ENCODE measurements at places on chromosomes 11 and 22.

DNA sequence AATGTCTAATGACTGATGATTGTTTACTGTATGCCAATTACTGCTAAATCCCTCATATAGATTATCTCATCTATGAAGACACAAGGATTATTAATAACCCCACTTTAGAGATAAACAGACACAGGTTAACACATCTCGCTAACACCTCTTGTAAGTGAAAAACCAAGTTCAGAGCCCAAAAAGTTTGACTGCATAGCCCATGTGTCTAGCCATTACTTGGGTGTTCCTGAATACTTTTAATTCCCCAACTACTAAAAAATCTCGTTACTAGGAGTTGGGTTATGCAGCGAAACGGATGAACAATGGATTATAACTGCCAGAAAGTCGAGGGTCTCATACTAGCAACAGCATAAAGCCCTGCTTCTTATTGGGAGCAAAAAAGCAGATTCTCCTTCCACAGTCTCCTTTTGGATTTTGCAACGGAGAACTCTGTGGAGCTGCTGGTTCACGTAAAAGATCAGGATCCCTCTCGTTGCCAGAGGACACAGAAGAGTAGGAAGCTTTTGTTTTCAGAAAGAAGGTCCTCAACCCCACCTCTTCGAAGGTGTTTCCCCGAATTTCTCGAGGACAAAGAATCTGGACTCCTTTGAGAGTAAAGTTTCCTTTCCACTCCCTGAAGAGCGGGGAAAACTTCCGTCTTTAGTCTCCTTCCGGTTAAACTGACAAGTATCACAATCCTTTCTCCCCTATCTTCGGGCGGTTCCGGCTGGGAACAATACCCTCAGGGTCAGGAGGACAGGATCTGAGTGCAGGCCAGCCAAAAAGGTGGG is 979 bp downstream of the ZBED5 start:
- no peak for DNase-seq

DNA sequence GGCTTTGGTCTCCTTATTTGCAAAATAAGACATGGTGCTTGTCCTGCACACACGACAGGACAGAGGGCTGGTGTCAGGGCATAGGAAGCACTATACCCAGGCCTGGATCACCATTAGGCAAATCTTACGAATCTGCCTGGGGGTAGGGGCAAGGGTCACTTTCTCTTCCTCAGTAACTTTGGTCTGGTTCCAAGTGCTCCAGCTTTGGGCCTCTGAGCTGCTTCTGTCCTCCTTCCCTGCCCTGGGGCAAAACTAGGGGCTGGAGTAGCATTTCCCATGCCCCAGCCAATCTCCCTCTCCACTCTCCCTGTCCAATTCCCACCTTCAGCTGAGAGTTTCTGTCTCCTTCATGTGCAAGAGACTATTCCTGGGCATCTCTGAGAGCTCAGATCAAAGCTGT is 123.7 kb upstream of the NECTIN1 start:
- DNase-seq = no peak

DNA sequence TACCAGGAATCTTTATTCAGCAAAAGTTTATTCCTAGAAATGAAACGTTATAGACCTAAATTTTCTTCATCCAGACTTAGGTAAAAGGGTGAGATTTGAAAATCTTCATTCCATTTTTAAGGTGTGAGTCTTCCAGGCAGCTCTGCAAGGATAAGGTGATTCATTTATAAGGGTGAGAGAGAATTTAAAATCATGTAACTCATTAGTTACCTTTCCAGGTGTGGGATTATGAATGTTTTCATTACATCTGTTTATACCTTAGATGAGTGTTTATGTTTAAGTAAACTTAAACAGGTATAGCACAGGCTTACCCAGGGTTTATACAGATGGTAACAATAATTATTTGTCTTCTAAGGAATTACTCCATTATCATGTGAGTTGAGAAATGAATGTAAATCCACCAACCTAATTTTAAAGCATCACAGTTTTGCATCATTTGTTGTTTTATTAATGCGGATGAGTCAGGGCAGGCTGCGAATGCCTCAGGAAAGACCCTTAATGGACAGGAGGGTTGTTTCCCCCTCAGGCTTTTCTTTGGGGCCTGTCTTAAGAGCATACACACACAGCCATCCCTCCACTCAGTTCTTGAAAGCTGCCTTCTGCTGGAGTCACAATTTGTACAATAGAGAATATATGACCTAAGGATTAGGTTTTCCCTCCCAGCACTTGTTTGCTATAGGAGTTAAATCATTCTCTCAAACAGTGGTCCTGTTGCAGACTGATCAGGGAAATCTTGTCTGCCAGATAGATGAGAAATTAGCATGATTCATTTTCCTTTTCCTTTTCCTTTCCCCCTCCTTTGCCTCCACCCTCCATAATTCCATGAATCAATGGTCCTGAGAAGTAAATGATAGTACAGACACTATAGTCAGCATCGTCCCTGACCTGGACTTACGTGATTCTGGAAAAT is 3.0 kb downstream of the PRSS23 start:
- DNase-seq = no peak

DNA sequence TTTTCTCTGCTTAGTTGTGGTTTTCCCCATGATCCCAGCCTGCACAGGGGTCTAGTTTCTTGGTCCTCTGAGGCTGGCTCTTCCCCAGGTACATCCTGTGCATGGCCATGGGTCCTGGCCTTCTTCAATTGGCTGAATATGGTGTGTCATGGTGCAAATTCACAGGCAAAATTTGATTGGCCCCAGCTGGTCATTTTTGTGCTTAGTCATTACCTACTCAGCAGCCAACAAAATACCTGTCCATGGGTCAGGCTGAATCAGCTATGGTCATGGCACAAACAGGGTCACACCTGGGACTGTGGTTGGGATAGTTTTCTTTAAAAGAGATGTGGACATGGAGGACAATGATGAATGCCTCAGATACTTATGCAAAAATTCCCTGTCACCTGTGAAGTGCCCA is 85.7 kb downstream of the CSNK2A3 start:
- no peak for DNase-seq

- DNase-seq = no peak
These were observed 57.4 kb downstream of the CHST1 start for GRCh38 chr11:45607995-45608394.

Measured in AG04449 (cell line).